Umbilical cord (tissue), 2 donors: ENCODE measurements at places on chromosomes 1 and 21. TPM values are rescaled to one million over a fixed set of nuclear protein-coding genes. Genes with fewer than 3 reads are reported as not detected.

- DNase-seq = no peak
These were observed 1.1 kb downstream of the GRIK1 start for GRCh38 chr21:29938776-29939103.

GRCh38 chr1:68287241-68287640, 54.9 kb upstream of the WLS start:
- no peak for DNase-seq

DNA sequence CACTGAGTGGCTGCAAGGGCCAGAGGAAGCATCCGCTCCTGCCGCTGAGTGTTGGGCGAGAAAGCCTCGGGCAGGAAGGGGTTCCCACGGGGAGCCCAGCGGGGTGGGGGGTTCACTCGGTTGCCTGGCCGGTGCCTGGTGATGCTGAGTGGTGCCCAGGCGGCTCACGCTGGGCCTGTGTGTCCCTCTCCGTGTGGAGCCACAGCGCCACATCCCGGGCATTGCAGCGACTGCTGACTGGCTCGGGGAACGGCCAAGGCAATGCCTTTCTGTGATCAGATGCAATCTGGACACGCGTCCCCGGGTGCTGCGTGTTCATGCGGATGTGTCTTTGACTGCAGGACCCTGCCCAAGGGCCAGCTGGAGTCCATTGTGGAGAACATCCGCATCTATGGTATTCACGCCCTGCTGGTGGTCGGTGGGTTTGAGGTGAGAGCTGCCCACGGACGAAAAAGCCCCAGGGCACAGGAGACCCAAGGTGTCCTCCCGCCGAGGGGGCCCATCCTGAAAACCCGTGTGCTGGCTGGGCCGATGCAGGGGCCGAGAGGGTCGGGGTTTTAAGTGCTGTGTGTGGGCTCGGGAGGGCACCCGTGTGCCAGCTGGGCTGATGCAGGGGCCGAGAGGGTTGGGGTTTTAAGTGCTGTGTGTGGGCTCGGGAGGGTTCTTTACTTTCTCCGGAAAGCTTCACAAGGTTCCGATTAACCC, 16.4 kb downstream of the CFAP410 start:
- no peak for DNase-seq

DNA sequence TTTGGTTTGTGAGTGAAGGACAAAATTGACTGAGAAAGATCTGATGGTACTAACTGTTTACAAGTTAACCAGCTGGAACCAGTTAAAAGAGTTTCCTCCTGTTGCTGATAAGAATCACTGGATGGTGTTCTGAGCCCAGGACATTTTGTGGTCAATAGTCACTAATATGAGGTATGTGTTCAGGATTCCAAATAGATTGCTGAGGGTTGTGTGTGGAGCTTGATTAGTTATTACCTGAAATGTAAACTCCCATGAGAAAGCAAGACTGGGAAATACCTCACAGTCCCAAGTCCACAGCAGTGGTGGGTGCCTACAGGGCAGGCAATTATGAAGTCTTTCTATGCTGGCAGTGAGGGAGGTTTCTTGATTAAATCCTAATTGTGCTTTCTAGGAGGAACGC, 164.6 kb downstream of the DNM3 start:
- DNase-seq = no peak

DNA sequence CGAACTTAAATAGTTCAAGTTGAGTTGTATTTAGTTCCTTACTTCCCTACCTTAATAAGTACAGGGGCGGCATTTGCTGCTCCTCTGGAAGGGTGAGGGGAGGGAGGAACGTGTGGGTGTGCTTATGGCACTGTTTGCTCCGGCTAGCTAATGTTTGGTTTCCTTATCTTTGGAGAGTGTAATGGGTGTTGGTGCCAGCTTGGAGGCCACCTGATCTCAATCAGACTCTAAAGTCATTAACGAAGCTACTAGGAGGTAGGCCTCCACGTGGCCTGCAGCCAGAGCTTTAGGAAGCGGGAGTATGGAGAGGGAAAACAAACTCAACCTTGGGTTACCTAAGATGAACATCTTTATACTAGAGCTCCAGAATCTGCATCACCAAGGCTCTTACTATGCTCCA, 43.0 kb upstream of the RAP1A start:
- DNase-seq = no peak

- no peak for DNase-seq
These were observed 35.4 kb downstream of the DISP3 start for GRCh38 chr1:11514366-11514765.

- DNase-seq = no peak
These were observed 20.6 kb downstream of the LAMC2 start for GRCh38 chr1:183206538-183207122.

GRCh38 chr1:24913274-24913604, 16.8 kb downstream of the RUNX3 start:
- DNase-seq = no peak

DNA sequence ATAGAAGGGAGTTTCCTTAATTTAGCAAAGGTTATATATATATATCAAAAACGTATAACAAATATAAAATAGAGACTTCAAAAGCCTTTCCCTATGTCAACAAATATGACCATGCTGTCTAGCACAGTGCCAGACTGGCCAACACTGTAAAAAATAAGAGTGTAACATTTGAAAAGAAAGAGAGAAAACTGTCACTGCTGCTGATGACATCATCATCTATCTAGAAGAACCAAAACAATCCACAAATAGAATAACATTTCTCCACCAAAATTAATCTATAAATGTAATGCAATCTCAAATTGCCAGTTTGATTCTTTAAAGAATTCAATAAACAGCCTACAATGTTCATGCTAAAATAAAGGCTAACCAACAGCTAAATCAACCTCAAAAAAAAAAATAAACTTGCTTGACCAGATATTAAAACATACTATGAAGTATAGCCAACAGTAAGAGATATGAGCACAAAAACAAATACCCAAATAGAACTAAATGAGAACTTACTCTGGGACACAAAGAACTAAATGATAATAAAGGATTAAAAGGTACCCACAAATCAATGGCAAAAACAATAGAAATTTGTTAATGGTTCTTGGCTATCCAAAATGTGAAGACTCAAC, 50.2 kb downstream of the ENAH start:
- DNase-seq = no peak

DNA sequence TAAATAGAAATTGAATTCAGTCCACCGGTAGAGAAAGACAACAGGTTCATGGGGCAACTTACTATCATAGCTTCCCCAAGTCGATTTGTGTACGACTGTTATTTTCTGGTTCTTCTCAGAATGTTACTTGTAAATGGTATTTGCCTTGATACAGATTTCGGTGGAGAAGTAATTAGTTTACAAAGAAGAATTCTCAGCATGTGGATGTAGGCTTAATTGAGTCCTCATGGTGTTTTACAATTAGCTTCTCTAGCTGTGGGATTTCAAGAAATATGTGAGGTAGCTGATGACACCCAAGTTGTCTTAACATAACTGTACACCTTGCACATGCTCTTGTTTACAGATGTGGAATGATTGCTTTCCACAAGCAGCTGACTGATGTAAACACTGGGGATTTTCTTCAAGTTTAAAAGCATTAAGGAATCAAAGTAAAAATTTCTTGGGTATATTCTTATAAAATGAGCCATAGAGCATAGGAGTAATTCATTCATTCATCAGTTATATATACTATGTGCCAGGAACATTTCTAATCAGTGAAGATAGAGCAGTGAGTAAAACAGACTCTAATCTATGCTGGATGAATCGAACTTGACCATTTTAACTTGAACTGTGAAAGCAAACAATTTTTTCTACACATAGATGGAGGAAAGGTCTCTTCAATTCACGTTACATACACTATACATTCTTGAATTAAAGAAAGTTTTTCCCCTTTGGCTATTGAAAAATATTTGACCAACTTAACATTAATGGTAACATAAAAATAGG, 1.4 kb downstream of the MACO1 start:
- no peak for DNase-seq

- DNase-seq = no peak
These were observed 420.7 kb upstream of the USP24 start for GRCh38 chr1:55635856-55636255.

GRCh38 chr1:203346060-203346768, 4.7 kb downstream of the FMOD start:
- DNase-seq = peak; percentile 89

- no peak for DNase-seq
These were observed 3.3 kb upstream of the UTP11 start for GRCh38 chr1:38009088-38009840.

GRCh38 chr1:171206204-171206977, 21.3 kb downstream of the FMO2 start:
- DNase-seq = no peak

DNA sequence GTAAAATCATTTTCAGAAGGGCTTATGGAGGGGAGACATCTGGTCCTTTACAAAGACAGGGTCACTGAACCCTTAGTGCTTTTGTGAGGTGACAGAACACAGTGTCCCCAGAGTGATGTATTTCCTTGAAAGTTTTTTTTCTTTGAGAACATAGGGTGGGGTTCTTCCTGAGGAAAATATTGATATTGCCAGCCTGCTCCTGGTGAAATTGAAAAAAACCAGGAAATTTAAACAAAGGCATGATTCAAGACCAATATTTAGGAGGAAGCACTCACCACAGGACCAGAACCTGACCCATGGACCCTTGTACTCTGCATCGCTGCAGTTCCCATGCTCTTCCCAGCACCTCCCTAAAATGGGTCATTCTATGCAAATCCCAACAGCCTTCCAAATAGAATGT, 63.7 kb downstream of the ST6GALNAC3 start:
- no peak for DNase-seq

PRKCZ gene
- total RNA-seq = 35.2 TPM

LRIG2 gene
- 15.2 TPM for total RNA-seq

AGT gene
- not detected for total RNA-seq

FCAMR gene
- 2.2 TPM for total RNA-seq

LRRC3 gene
- 4.3 TPM for total RNA-seq

LMOD1 gene
- 213 TPM for total RNA-seq
